CD8-positive, alpha-beta T cell (primary cell): ENCODE measurements at places on chromosomes 2 and 18. TPM values are rescaled to one million over a fixed set of nuclear protein-coding genes. Genes with fewer than 3 reads are reported as not detected.

The KCNS3 gene
- total RNA-seq = not detected

The SPP2 gene
- not detected for total RNA-seq

The RGPD8 gene
- 85.9 TPM for total RNA-seq

The SSB gene
- 170 TPM for total RNA-seq

The MOGAT1 gene
- total RNA-seq = not detected

The SRBD1 gene
- total RNA-seq = 11.1 TPM

The FRZB gene
- not detected for total RNA-seq

The SLC4A5 gene
- 5.7 TPM for total RNA-seq

The MAPK4 gene
- total RNA-seq = not detected

The CD8B gene
- total RNA-seq = 281 TPM
